Stimulated activated CD4-positive, alpha-beta T cell treated with anti-CD3 and anti-CD28 coated beads, Interleukin-15, amount 100 ng/mL, for 24 hours (primary cell): ENCODE measurements at places on chromosomes 1 and 21.

DNA sequence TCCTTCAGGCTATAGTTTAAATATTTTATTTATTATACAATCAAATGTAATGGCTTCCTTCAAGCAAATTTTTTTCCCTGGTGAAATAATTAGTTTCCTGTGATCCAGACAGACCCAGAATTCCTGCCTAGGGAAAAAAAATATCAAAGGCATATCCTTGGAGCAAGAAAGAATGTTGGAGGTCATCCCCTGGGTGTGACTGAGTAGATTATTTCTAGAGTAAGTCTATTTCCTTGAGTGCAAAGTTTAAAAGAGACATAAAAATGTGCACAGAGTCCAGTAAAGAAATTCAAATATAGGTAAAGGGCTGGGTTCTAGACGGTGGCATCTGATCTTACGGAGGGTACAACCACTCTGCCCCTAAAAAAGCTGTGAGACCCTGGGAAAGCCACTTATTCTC, 32.2 kb upstream of the SAMD13 start:
- DNase-seq, result no peak

- no peak for DNase-seq
Observed at GRCh38 chr1:8076176-8076575, 50.1 kb upstream of the ERRFI1 start.

GRCh38 chr1:173478094-173478674, 1.0 kb downstream of the PRDX6 start:
- no peak for DNase-seq

- no peak for DNase-seq
Observed at GRCh38 chr1:167879508-167879907, 34.4 kb downstream of the ADCY10 start.

GRCh38 chr1:174766727-174767126, 233.0 kb upstream of the CACYBP start:
- DNase-seq, result no peak
